ENCODE measurements at places on chromosomes 5 and 9.

DNA sequence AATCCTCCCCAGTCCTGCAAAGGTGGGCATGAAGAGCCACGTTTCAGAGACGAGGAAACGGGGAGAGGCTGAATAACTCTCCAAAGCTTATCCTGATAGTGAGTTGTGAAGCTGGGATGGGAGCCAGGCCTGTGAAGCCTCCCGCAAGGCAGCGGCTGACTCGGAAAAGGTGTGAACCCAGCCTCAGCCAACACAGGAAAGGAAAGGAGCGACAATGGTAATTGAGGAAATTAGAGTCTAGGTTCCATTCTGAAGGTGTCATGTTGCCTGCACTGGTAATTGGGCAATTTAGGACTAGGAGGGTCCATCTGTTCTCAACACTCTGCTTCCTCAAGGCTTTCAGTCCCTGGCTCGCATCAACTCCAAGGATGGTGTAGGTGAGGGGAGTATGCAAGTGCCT is 83.4 kb downstream of the LIFR start:
- DNase-seq, result no peak

DNA sequence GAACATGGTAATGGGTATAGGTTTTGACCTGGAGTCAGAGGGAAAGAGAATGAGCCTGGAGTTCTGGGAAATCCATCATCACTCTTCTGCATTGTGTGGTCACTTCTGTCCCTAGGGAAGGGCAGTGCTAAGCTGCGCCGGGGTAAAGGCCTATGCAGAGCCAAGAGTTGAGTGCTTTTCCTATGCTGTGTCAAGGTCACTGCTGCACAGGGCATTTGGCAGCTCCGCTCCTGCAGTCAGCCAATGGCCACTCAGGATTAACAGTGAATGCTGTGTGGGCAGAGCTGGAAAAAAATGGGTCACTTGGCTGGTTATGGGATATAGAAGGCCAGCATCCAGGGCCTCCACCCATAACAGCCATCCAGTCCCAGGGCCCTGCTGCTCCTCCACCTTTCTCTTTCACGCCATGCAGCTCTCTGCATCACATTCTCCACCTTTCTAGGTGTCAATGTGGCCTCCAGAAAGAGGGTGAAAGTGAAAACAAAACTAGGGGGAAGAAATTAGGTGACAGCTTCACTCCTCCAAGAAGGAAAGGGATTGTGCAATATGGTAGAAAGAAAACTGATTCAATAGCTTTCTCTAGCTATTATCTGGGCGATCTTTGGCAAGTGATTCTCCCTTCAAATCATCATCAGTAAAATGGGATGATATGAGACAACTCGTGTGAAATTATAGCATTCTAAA is 279.3 kb upstream of the ANKRD55 start:
- DNase-seq, result no peak

- DNase-seq, result no peak
Measured at GRCh38 chr5:157029457-157029856, 29.5 kb downstream of the HAVCR1 start.

DNA sequence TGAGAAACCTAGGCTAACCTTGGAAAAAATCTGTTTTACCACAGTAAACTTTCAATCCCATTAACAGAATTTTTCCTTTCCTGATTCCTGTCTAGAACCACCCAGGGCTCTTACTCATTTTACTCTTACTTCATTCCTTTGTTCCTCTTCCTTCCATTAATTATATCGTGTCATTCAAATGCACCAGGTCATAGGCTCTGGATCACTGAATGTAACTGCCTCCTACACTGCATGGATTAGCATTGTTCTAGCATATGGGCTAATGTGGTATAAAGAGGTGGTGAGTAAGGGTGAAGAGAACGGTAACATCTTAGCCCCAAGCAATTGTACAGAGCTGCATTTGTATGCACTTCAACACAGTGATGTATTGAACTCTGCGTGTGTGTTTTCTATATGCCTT is 49.5 kb upstream of the SPINK5 start:
- no peak for DNase-seq

GRCh38 chr5:1009359-1010180 is 968 bp downstream of the NKD2 start:
- no peak for DNase-seq
